ENCODE measurements at places on chromosomes 16 and 17.

DNA sequence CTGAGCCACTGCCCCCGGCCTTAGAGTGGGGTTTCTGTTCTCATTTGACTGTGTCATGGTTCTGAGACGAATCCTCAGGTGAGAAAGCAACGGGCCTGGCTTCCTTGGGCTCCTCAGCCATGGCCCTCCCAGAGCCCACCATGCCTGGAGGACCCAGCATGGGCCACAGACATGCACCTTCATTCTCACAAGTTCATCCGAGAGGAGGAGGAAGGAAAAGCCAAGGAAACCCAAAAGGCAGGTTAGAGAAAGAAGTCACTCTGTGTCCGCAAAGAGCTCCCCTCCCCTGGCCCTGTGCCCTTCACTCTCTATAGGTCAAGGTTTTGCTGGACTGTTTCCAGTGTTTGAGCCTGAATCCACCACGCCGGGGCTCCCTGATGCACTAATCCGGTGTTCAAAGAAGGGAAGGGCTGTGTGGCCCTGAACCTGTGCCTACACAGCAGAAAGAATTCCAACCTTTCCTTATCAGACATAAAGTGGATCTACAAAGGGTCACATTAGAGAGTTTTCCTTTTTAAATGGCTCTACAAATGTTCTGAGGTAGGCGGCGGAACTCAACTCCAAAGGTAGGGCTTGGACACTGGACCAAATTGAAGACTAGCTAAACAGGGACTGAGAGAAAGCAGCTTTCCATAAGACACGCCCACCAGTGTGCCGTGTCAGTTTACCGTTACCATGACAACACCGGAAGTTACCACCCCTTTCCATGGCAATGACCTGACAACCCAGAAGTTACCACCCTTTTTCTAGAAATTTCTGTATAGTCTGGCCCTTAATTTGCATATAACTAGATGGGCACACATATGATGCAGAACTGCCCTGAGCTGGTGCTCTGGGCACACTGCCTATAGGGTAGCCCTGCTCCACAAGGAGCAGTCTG is 15.9 kb upstream of the PECAM1 start:
- DNase-seq = no peak

DNA sequence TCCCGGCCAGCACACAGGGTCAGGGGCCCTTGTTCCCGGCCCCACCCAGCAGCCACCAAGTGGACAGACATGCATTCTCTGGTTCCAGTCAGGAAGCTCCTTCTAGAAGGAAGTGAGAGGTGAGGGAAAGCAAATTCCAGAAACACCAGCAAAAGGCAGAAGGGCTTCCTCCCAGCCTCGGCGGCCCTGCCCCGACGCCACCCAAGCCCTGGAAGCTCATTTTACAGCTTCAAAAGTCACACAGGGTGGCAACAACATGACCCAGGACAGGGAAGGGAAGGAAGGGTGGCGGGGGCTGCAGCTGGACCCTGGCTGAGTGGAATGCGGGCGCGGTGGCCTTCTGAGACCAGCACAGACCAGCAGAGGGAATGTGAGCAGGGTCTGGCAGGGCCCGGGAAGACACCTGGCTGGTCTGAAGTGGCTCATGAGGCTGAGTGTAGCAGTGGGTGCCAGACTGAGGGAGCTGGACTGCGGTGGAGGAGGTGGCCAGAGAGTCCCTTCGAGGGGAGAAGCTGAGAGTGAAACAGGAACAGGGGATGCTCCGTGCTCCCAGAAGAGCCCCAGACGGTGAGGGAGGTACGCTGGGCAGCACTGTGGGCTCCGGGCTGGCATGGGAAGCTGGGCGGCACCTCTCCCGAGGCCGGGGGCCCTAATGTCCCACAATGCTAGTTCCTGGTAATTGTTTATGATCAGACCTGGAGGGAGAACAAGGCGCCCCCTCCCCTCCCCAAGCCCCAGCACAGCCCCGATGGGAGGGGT is 1.9 kb upstream of the UNC13D start:
- no peak for DNase-seq

DNA sequence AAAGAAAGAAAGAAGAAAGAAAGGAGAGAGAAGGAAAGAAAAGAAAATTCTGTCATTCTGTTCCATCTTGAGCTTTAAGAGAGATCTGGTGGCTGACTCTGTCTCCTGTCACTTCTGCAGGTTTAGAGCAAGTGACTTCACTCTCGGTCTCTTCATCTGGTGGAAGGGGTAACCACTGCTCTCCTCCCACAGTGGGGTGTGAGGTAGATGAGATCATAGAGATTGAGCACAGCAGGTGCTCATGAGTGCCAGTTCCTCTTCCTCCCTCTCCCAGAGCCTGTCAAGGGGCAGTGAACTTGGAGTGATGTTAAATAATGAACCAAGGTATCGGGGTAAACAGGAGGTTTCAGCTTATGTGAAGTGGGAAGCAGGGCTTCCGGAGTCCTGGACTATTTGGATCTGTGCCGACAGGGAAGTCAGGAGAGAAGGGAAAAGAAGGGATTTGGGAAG is 47.7 kb downstream of the BEAN1 start:
- peak; percentile 8 for DNase-seq

DNA sequence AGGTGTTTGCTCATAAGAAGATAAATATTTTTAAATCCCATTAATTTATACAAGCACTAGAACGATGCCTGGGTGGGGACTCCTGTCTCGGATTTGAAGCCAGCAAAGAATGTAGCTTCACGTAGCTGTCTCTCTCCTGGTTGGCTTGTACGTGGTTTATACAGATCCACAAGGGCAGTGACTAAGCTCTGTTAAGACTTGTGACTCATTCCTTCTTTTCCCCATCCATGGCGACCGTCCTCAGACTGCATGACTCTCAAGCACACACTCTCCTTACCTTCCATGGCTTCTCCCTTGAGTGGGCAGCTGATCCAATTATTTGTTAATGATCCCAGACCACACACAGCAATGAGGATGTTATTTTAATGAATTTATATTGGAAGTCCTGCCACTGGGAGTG is 679.7 kb upstream of the SOX9 start:
- no peak for DNase-seq

DNA sequence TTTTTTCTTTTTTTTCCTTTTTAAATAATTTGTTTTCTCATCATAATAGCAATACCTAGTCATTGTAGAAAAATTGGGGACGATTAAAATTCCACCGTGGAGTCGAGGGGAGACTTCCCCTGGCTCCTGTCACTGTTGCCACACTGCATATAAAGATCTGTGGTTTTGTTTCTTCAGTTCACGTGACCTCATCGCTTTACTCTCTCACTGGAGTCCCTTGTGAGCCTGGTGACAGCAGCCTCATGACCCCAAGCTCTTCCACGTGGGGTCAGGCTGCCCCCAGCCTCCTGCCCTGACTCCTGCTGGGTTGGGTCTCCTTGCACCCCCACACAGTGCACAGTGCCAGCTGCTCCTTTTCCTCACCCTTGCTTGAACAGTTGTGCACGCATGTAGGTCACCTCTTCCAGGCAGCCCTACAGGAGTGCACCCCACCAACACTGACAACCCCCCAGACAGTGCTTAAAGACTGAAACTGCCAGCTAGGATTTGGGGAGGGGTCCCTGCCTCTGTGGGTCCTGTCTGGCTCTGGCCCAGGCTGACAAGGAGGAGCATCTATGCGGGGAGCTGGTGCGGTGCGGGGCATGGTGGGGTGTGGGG is 7.3 kb upstream of the METRNL start:
- peak; percentile 19 for DNase-seq

DNA sequence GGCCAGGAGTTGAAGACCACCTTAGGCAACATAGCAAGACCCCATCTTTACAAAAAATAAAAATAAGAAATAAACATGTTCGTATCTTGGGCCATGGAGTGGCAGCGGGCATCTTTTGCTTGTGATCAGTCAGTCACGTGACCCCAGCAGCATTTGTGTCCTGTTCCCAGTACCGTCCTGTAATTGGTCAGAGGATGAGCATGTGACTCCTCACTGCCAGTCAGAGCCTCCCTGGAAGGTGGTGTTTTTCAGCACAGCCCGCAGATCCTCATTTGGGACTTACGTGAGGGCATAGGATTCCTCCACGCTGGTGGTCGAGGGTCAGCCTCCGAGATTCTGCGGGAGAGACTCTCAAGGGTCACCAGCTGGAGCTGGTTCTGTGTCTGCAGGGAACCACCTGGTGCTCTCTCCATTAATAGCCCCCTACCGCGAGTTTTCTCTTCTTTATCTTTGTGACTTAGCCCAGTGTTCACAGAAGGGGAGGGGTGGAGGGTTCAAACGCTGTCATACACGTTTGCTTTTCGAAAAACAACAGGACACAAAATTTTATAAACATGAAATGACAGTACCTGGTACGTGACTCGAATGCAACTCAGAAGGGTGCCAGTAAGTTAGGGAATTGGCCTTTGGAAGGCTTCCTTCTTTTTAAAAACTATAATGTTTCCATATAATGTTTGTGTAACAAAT is 17.2 kb downstream of the MRC2 start:
- no peak for DNase-seq

- no peak for DNase-seq
These were observed 7.8 kb downstream of the HGS start for GRCh38 chr17:81691608-81692007.

GRCh38 chr16:81551151-81551808 is 106.7 kb downstream of the CMIP start:
- no peak for DNase-seq

All from stimulated activated naive CD4-positive, alpha-beta T cell (primary cell).